CD8-positive, alpha-beta memory T cell (primary cell): ENCODE measurements at places on chromosomes 6 and 20. TPM values are rescaled to one million over a fixed set of nuclear protein-coding genes. Genes with fewer than 3 reads are reported as not detected.

Gene SDCBP2
- total RNA-seq, result 3.7 TPM

Gene EYA2
- not detected for total RNA-seq

Gene PRR3
- 28.2 TPM for total RNA-seq

Gene HLA-DRB1
- 24.7 TPM for total RNA-seq

Gene RAD21L1
- total RNA-seq, result not detected

Gene LY6G6C
- not detected for total RNA-seq

Gene GCNT2
- total RNA-seq, result 1.3 TPM

Gene SLCO4A1
- total RNA-seq, result 42.0 TPM

Gene C4B
- total RNA-seq, result 3.7 TPM

Gene WFDC12
- total RNA-seq, result not detected

Gene BPIFB2
- total RNA-seq, result not detected

Gene OARD1
- total RNA-seq, result 42.9 TPM

Gene RSPH9
- not detected for total RNA-seq

Gene ARMH2
- total RNA-seq, result not detected

Gene GUCA1A
- not detected for total RNA-seq

Gene CST5
- total RNA-seq, result not detected

Gene ALDH5A1
- total RNA-seq, result 13.2 TPM

Gene BCL2L1
- 328 TPM for total RNA-seq

Gene EIF6
- 207 TPM for total RNA-seq

Gene TRIM10
- not detected for total RNA-seq

Gene TNF
- 215 TPM for total RNA-seq

Gene SLC9A8
- total RNA-seq, result 12.0 TPM

Gene KHDRBS2
- not detected for total RNA-seq

Gene LRP11
- 5.5 TPM for total RNA-seq

Gene APCDD1L
- total RNA-seq, result not detected

Gene NRSN2
- 7.6 TPM for total RNA-seq

Gene WASF1
- total RNA-seq, result 1.8 TPM

Gene VWA7
- total RNA-seq, result 1.7 TPM

Gene TAAR5
- not detected for total RNA-seq

Gene POM121L2
- not detected for total RNA-seq

Gene PRDM13
- 0.07 TPM for total RNA-seq

Gene TOX2
- total RNA-seq, result 0.35 TPM

Gene GPR63
- total RNA-seq, result 1.5 TPM

Gene PPP1R14C
- total RNA-seq, result 1.4 TPM

Gene CFAP206
- not detected for total RNA-seq

Gene UBE2V1
- total RNA-seq, result 183 TPM

Gene ATP9A
- 2.3 TPM for total RNA-seq

Gene ERGIC3
- total RNA-seq, result 136 TPM
